Adrenal gland (tissue), 19 donors: ENCODE measurements at places on chromosomes 5 and 9.

- DNase-seq: no peak
Observed at GRCh38 chr9:6924149-6924548, 166.4 kb downstream of the KDM4C start.

GRCh38 chr5:178786417-178786816 lies 56.0 kb upstream of the ZNF354A start:
- DNase-seq: no peak

- peak; percentile 51 for DNase-seq
Observed at GRCh38 chr9:113570106-113570505, 106.6 kb downstream of the RGS3 start.

DNA sequence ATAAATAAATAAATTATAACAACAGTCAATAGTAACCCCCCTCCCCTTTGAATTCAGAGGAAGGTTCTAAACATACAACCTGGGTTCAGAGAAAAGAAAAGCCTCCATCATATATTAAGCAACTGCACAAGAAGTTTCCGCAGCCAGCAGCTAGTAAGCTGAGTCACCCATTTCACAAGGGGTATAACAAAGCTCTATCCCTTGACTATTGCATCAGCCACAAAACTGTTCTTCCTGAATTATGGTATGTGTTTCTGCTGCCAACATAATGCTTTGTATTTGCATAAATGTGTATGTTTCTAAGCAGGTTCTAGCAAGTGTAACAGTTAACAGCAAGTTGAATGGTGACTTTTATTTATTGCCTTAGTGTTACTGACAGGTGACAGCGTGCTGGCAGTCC lies 6.8 kb upstream of the CEP120 start:
- DNase-seq: peak; percentile 14

DNA sequence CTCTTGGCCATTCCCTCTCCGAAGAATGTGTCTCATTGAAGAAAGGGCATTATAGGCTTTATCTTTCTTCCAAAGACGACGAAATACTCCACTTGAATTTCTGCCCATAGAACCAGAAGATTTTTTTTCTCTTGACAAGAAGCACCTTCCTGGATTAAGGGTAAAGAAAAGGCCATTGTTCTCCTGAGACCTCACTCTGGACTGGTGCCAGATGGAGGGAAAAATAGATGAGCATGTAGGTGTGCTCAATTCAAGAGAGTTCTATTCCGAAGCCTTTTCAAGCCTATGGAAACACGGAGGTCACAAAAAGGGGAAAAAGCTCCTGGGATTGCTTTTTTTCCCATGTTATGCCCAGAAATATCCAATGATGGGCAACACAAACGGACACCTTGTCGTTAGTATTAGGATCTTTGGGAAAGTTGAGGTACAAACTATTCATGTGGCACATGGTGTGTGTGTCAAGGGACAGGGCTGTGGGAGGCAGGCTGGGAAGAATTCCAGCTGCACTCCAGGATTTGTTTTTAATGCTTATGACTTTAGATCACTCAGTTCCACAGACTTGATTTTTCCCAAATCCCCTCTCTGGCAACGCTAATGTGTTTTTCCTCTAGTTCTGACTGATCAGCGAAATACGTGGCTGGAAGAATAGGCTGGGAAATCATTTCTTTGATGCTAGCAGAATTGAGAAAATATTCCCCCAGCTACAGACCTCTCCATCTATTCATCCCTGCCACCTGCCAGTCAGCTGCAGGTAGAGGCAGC lies 89.9 kb downstream of the SIL1 start:
- DNase-seq: no peak

- DNase-seq: no peak
Observed at GRCh38 chr5:87164409-87164808, 103.3 kb upstream of the RASA1 start.

DNA sequence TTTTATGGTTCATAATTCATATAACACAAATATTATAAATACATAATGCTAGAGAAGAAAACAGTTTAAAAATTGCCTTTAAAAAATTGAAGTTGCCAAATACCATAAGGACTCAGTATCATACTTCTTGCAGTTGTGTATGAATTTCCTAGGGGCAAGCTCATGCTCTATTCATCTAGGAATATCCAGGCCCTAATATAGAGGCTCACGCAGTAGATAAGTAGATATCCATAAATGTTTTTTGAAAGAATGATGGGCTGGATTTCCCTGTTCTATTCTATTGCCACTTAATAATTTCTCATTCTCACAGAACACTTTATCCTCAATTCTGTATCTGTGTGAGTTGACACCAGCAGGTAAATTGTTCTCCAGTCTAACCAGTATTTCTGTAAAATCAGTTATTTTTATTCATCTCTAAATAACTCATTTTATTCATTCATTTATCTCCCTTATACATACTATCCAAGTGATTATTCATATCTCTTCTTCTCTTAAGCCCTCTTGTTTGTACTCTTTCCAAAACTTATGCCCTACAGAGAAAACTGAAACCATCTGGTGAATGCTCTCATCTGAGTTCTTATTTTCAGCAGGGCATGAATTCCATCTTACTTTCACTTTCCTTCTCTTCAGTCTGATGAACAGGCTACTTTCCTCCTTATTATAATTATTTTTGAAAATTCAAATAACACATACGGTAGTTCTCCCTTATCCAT lies 97.1 kb downstream of the SLC44A1 start:
- DNase-seq: no peak

GRCh38 chr5:40312205-40312604 lies 367.5 kb upstream of the PTGER4 start:
- no peak for DNase-seq

DNA sequence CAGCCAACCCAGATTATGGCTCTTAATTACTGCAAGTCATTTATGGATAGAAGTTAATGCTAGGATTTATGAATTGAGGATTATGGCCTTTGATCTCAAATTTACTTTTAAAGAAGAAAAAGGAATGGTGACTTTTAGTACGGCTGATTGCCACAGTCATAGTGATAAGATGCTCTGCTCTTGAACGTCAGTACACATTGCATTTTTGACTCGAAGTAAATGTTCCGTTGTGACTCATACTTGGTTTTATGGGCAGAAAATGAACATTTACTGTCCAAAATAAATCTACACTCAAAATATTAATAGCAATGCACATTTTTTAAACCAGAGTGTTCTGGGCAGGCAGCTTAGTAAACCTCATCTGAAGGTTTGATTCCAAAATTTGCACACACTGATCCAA lies 830 bp downstream of the ADAMTSL1 start:
- DNase-seq: no peak

DNA sequence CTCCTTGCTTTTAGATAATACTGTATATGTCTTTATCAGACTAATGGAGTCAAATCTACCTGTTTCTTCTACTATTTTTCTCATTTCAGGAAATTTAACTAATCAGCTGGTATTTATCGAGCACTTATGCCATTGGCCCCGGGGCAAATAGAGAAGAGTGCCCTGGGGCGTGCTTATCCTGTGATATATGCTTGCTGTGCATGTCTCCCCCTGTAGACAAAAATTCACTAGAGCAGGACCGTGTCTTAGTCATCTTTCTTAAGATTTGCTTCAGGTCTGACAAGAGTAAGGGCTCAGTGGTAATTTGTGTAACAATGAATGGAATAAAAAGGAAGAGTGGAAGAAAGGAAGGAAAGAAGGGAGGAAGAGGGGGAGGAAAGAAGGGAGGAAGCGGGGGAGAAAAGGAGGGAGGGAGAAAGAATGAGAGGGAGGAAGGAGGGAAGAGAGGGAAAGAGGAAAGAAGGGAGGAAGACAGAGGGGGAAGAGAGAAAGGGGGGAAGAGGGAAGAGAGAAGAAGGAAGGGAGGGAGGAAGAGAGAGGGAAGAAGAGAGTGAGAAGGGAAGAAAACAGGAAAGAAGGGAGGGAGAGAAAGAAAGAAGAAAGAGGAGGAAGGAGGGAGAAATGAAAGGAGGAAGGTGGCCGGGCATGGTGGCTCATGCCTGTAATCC lies 295.7 kb upstream of the PANK3 start:
- DNase-seq: no peak

DNA sequence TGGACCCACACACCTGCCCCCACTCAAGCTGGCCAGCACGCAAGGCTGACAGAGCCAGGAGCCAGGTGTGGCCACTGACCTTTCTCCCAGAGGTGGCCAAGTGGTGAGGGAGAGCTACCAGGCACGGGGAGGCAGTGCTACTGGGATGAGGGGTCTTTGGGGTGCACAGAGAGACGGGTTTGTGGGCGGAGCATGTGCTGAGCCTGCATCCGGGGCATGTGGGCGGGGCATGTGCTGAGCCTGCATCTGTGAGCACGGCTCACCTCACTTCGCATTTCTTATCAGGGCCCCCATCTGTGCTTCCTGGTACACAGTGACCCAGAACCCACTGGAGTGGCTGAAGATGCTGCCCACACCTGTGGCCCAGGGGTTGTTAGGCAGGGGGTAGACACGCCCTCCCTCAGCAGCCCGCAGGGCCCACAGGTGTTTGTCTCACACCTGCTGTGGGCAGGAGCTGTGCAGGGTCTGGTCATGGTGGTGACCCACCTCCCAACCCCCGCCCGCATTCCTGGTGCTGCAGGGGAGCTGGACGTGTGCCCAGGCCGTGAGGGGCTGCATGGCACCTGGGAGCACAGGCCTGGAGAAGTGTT lies 21.5 kb downstream of the CCDC187 start:
- DNase-seq: no peak

DNA sequence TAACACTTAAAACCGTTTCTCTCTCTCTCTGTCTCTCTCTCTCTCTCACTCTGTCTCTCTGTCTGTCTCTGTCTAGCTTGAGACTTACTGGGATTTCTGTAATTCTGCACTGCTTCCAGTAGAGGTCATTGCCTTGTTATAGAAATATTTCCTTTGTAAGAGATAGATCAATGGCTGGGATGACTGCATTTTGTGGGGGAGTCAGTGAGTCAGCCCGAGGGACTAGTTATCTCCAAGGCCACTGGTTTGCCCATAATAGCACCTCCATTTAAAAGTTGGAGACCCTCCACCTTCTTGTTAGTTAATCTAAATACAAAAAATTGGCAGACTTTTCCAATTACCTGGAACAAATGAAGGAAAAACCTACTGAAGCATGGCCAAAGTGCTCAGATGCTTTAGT lies 547.2 kb downstream of the LRRC70 start:
- no peak for DNase-seq

DNA sequence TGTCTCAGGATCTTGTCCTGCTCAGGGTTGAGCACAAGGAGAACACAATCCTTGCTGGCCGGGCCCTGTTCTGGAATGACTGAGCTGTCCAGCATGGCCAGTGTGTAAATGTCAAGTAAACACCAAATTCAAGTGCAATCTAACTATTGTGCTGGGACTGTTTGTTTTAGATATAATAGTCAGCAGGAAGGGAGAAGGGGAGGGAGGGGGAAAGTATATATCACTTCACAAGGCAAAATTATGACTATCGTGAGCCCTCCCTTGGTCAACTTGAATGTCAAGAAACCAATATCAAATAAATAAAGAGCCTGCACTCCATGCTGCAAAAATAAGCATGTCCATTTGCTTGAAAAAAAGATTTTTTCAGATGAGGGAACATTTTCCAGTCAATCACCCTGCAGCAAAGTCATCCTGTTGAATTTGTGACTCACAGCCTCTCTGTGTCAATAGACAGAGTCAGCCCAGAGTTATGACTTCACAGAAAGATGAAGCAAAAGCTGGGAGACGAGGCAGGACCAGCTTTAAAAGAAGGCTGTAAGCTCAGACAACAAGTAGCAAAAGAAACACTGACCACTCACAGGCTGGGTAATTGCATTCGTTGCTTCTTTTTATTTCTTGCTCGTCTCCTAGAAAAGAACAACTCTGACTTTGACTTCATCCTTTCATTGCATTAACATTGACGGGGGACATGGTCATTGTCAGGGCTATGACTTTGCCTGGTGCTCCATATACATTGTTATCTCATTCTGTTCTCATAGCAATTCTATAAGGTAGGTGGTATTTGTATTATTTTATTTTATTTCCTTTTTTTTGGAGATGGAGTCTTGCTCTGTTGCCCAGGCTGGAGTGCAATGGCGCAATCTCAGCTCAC lies 15.3 kb upstream of the KLF4 start:
- peak; percentile 28 for DNase-seq

DNA sequence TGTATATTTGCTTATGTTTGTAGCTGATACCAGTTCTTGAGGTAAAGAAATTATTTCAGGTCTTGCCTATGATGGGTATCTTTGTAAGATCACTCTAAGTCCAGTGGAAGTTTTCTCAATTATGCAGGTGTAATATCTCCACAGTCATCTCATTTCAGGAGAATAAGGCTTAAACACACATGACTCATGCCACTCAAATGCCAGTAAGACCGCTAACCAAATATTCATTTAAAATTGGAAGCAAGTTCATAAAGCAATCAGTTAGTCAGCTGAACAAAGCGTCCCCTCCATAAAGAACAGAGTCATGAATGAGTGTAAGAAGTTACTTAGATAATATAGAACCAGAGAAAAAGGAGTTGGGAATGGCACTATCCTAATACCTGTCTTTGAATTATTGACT lies 248.7 kb downstream of the LURAP1L start:
- no peak for DNase-seq
